ENCODE measurements at places on chromosomes 3 and 15.

DNA sequence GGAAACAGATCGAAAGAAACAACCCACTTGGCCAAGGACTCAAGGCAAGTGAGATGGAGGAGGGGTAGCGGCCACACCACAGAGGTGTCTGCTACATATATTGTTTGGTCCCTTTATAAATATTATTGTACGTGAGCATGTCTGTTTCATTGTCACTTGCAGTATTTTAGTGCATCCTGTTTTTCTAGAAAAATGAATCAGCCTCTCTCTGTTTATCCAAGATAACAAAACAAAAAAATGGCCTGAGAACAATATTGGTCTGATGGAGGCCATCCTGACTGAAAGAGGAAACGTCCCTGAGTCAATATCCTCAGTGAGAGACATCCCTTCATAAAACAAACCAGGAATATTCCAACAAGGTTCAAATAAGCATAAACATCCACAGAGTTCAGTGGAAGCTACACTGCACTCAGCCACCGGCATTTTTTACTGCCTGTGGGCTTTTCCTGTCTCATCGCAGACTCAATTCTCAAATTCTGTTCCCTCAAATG, 42.0 kb downstream of the WWTR1 start:
- no peak for DNase-seq

GRCh38 chr15:25899870-25900269, 36.7 kb upstream of the ATP10A start:
- no peak for DNase-seq

- no peak for DNase-seq
Measured at GRCh38 chr3:155228676-155229075, 64.8 kb downstream of the STRIT1 start.

- DNase-seq, result no peak
Measured at GRCh38 chr15:56254265-56254664, 10.6 kb upstream of the RFX7 start.

GRCh38 chr3:4680227-4680691, 187.1 kb downstream of the ITPR1 start:
- no peak for DNase-seq

GRCh38 chr15:25734680-25735355, 128.3 kb downstream of the ATP10A start:
- no peak for DNase-seq

GRCh38 chr3:126446301-126446700, 29.4 kb downstream of the ZXDC start:
- DNase-seq, result no peak

- DNase-seq, result no peak
Measured at GRCh38 chr15:81686021-81686420, 312.0 kb upstream of the TMC3 start.

DNA sequence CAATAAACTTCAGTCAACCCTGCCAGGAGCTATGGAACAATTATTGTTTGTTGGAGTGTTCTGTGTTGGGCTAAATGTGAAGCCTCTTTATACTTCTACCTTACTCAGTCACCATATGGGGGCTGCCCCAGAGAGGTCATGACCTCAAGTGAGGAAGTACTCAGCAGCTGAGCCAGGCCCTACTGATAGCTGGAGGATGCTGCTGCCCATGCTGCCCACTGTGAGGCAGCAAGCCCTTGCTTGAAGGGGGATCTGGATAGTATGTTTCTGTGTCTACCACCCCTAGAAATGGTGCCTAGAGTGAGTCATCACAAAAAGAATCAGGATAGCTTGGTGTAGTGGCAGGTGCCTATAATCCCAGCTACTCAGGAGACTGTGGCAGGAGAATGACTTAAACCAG, 4.5 kb upstream of the RPL24 start:
- no peak for DNase-seq

GRCh38 chr15:100340721-100341238, 995 bp downstream of the ADAMTS17 start:
- no peak for DNase-seq

- no peak for DNase-seq
Measured at GRCh38 chr3:36147934-36148558, 232.3 kb upstream of the STAC start.

GRCh38 chr3:126081618-126082361, 2.1 kb downstream of the SLC41A3 start:
- no peak for DNase-seq

GRCh38 chr3:17714473-17714872, 28.0 kb downstream of the TBC1D5 start:
- no peak for DNase-seq

DNA sequence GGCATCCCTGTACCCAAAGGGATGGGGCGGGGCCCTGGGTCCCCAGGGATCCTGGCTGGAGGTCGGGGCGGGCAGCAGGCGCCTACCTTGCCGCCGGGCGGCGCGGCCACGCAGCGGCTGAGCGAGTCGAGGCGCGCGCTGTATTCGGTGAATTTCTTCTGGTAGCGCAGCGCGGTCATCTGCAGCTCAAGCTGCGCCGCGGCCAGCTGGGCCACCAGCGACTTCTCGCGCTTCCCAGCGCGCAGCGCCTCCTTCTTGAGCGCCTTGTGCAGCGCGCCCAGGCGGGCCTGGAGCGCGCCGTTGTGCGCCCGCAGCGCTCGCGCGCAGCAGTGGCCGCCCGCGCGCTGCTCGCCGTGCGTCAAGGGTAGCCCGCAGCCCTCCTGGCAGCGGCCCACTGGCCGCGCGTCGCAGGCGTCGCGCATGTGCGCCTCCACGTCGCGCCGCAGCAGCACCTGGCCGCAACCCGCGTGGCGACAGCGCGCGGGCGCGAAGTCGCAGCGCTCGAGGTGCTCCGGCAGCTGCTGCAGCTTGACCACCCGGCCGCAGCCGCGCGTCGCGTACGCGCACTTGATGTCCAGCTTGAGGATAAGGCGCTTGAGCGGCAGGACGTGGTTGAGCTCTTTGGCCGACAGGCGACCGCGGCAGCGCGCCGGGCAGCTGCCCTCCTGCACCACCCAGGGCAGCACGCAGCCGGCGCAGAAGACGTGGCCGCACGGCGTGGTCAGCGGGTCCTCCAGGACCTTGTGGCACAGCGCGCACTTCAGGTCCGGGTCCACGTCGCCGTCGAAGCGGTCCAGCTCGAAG, 522 bp downstream of the PDZRN3 start:
- no peak for DNase-seq

DNA sequence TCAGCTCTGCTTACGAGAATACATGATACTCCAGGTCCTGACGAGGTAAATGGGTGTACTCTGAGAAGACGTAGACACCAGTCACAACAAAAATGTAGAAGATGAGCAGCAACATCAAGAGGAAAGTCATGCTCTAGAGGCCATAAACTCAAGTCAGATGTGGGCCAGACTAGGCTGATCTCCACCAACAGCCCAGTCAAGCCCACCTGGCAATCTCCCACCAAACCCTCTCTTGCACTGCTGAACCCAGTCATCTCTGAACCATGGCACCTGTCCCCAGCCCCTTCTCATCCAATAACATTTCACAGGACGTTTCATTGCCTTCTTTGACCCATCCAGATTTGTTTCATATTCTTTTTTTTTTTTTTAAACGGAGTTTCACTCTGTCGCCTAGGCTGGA, 10.8 kb upstream of the PDIA3 start:
- DNase-seq, result no peak

GRCh38 chr3:52782412-52783210, 5.2 kb downstream of the ITIH1 start:
- no peak for DNase-seq

Data from cortex of kidney (tissue), 1 donor.